ENCODE measurements at places on chromosomes 7 and 10.

- no peak for DNase-seq
These were observed 30.1 kb upstream of the CD36 start for GRCh38 chr7:80608336-80608735.

GRCh38 chr10:110344622-110345021 lies 39.9 kb upstream of the SMNDC1 start:
- no peak for DNase-seq

GRCh38 chr7:77846317-77847092 lies 47.9 kb downstream of the PHTF2 start:
- no peak for DNase-seq

GRCh38 chr7:121832347-121832746 lies 40.6 kb upstream of the PTPRZ1 start:
- DNase-seq: no peak

DNA sequence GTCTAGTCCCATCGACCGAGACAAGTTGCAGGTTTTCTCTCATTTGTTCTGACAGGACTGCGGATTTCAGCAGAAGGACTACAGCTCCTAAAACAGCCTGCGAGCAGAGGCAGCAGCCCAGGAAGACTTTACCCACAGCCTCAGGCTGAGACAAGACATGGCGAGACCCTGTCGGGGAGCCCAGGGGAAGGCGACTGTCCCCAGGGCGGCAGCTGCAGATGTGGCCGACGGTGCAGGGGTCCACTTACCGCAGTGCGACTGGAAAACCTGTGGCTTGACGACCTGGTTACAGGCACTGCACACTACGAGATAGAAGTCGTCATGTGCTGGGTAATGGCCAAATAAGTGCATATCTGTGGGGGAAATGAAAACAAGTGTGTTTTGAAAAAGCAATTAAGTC lies 88.0 kb downstream of the ATXN7L1 start:
- no peak for DNase-seq
